ENCODE measurements at places on chromosomes 1 and 21.

DNA sequence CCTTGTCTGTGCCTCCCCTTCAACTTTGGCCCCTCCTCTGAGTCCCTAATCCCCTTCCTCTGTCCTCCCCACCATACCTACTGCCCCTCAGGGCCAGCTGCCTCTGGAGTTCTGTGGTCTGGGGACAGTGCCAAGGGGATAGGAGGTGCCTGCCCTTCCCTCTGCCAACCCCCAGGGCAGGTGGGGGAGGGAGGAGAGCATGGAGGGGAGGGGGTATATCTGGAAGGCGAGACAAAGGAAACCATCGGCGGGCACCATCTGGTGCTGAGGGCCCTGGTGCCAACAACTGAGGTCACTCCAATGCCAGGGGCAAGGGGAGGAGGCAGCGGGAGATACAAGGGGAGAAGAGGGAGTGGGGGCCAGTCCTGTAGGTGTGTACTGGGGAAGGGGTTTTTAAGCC lies 9.6 kb downstream of the RAB25 start:
- no peak for DNase-seq

GRCh38 chr1:224619209-224619608 lies 3.1 kb downstream of the CNIH3 start:
- DNase-seq = no peak

GRCh38 chr1:172107316-172107975 lies 266.1 kb downstream of the DNM3 start:
- no peak for DNase-seq

DNA sequence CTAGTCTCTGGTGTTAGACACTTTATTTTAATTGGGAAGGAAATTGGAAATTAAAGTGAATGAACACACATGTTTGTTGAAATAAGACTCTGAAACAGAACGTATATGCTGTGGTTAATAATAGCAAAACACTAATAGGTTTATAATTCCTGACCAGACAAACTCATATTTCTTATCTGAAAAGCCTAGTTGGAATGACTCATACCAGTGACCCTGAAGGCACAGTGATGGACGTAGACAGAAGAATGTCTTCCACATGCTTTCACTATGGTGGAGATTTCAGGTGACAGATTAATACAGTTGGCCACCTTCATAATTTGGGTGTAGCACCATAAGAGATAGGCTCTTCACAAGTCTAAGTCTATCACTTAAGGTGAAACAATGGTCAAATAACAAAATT lies 83.0 kb upstream of the COL11A1 start:
- no peak for DNase-seq

- no peak for DNase-seq
Measured at GRCh38 chr1:238675221-238675620, 711.1 kb upstream of the CHRM3 start.

DNA sequence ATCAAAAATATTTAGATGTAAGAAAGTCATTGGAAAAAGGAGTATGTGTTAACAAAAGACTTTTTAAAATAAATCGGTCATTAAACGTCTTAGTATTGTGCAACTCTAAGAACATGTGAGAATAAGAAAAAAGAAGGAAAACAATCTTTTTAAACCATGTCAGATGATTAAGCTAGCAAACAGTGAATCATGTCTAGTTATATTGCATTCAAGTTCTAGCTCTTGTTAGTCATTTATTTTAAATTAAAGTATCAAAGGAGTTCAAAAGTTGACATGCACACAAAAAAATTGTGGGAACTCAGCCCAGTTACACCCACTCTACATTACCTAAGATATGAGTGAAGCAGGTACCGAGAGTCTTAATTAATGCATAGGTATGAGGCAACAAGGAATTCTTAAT lies 9.8 kb downstream of the FRRS1 start:
- DNase-seq = no peak

GRCh38 chr1:56235909-56236510 lies 343.4 kb downstream of the PLPP3 start:
- DNase-seq = no peak

GRCh38 chr1:180221462-180221861 lies 8.6 kb upstream of the LHX4 start:
- DNase-seq = no peak

DNA sequence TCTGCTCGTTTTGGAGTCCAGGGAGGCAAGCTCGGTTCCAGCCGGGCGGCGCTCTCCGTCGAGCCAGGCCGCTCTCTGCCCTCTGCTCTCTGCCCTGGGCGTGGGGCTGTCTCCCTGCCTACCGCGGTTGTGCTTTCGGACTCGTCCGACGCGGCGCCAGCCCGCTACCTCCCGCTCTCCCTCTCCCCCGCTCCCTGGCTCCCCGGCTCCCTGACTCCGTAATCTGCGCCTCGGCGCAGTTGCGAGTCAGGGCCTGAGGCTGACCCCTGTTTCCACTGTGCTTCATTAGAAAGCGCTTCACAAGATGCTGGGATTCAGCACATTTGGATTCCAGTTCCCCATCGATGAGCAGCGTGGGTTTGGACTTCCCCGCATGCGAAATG lies 2.2 kb downstream of the SOX13 start:
- no peak for DNase-seq

DNA sequence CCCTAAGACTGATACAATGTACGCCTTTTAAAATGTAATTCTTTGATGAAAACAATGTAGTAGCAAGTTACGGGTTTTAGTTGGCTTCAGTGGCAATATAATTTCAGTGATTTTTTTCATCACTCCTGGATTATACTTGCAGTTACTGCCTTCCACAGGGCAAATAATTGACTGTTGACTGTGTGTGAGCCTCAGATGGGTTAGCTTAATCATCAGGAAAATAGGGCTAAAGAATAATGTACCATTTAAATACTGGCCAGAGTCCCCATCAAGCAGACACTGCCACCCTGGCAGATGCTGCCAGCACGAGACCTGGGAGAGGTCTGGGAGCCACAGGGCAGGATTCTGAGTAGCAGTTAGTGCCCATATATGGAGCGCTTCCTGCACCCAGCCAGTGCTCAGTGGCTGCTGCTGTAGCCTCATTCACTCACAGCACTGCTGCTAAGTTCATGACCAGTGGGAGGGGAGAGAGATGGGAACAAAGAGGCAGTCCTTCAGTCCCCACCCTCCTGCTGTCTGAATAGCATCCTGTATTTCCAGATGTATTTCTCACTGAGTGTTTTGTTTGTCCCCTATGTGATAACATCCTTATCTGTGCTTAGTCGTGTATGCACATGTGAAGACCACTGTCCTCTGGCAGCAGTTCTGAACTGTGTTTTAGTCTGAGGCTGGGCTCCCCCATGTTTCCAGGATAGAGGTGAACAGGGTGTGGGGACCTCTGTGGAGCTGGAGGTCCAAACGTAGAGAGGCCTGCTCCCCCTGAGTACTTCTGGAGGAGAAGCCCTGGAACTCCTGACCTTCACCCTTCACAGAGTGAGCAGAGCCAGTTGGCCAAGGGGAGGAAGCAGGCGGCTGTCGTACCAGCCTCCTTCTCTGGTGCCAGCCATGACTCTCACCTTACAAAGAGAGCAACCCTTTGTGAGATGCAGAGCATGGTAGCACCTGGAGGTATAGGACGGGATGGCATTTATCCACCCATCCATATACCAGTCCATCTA lies 80.4 kb downstream of the ADARB1 start:
- DNase-seq = peak; percentile 81

GRCh38 chr1:38872401-38873026 lies 634 bp downstream of the MYCBP start:
- no peak for DNase-seq

DNA sequence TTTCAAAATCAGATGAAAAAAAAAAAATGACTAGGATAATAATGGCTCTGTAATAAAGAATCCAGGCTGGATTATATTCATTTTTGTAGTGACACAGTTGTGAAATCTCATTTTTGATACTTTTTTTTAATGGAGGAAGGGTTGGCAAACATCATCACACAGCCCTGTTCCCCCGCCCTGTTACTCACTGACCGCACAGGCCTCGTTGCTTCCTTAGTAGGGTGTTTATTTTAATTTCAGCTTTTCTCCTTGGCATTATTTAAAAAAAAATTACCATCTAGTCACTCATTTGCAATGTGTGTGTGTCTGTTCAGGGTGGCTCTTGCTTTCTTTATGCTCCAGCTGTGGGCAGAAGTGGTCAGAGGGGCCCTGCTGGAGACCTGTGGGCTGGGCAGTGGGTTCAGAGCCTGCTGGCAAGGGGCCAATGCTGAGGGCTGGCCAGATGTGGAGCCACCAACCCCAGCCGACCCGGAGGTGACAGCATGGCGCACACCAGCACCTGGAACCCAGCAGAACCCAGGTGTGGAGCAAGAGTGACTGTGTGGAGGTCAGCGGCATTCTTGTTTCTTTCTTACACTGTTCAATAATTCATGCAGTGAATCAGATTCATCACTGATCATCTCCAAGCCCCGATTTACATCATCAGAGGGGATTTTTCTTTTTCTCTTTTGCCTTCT lies 44.6 kb downstream of the ZSCAN20 start:
- DNase-seq = no peak

- DNase-seq = no peak
Measured at GRCh38 chr1:77652268-77652667, 30.2 kb downstream of the ZZZ3 start.

GRCh38 chr1:3984586-3984985 lies 84.5 kb upstream of the C1orf174 start:
- no peak for DNase-seq

DNA sequence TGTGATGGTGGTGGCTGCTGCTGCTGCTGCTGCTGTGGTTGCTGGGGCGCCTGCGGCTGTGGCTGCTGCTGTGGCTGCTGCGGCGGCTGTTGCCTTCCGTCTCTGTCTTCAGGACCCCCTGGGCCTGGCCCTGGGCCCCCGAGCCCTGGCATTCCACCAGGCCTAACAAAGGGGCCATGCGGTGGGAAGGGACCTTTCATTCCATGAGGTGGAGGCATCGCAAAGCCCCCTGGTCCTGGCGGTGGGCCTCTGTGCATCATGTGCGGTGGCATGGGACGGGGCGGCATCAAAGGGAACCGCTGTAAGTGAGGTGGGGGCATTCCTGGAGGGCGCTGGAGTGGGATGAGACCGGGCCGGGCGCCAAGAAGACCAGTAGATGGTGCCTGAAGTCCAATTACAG lies 12.4 kb downstream of the SOD1 start:
- DNase-seq = no peak

GRCh38 chr1:91161749-91162148 lies 139.9 kb upstream of the ZNF644 start:
- no peak for DNase-seq

- no peak for DNase-seq
Measured at GRCh38 chr1:222010306-222010705, 268.4 kb upstream of the DUSP10 start.

DNA sequence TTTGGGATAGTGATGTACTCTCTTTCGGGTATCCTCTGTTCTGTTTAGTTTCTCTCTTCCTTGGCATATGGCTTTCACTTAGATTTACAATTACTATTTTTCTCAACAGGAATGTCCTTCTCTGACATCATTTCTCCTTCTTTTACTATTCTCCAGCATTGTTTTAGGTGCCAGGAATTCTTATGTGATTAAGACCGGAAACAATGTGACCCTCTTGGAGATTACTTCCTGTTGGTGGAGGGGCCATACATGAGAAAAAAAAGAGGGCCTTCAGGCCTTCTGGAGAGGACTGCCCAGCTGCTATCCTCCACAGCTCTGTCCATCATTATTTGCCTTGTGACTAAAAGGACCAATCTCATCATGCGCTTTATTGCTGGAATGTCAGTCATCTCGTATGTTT lies 50.4 kb upstream of the ADAMTS5 start:
- no peak for DNase-seq

DNA sequence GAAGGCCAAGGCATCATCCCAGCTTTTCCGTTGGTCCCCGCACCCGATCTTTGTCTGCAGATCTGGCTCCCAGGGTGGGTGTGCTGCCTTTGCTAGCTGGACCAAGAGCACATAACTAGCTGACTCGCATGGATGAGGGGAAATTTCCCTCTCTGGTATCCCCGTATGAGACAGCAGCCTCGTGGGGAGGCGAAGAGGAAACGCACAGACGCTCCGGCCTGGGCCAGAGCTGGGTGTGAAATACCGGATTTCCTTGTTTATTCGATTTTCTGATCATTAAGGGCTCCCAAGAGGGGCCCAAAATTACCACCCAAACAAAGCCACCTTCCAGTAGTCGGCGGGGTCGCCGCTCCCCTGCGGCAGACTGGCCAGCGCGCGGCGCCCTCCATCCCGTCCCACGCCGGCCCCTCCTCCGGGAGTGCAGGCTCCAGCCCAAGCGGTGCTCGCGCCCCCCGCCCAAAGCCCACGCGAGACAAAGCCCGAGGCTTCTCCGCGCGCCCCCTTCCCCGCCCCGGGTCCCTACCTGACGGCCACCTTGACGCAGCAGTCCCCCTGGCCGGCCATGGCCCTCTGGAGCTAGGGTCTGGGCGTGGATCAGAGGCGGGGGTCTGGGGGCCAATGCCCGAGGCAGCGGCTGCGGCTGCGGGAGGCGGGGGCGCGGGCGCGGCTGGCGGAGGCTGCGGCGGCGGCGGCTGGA lies 546 bp downstream of the KIF21B start:
- DNase-seq = no peak

DNA sequence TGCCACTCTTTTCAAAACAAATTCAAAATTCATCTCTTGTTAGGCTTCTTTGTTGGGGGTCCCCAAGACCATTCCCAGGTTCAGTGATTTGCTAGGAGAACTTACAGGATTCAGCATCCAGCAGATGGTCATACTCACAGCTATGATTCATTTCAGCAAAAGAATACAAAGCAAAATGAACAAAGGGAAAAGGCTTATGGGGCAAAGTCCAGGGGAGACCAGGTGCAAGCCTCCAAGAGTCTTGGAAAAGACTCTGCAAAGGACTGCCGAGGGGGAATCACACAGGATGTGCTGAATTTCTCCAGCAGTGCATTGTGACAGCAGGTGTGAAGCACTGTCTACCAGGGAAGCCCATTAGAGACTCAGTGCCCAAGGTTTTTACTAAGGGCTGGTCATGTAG lies 7.3 kb downstream of the TRAF5 start:
- DNase-seq = no peak

DNA sequence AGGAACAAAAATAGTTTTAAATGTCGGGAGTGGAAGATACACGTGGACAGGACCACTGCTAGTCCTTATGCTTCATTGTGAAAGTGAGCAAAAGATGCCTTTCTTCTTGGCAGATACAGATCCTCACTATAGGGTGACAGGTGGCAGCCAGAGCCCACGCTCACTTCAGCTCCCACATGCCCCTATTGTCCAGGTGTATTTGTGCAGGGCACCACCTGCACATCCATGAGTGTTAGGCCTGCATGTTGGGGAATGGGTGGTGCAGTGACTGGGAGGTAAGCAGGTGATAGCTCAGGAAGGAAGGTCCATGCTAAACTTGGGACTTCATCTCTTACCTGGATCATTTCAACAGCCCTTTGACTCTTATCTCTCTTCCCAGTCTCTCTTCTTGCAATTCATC lies 27.4 kb downstream of the SLC5A9 start:
- no peak for DNase-seq

Data from osteocyte (in vitro differentiated cells).